PC-3 (cell line): ENCODE measurements at places on chromosomes 13 and 19. TPM values are rescaled to one million over a fixed set of nuclear protein-coding genes. Genes with fewer than 3 reads are reported as not detected.

DNA sequence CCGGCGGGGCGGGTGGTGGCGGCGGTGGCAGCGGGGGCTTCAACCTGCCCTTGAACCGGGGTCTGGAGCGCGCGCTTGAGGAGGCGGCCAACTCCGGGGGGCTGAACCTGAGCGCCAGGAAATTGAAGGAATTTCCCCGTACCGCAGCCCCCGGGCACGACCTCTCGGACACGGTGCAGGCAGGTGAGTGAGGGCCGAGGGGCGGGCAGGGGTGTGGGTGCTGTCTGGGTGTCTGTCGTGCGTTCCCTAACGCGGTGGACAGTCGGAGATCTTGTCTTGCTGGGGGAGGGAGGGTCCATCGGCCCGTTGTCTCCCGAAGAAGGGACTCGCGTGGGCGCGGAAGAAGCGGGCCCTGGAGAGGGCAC, 533 bp downstream of the LRCH1 start:
- no peak for DNase-seq

DNA sequence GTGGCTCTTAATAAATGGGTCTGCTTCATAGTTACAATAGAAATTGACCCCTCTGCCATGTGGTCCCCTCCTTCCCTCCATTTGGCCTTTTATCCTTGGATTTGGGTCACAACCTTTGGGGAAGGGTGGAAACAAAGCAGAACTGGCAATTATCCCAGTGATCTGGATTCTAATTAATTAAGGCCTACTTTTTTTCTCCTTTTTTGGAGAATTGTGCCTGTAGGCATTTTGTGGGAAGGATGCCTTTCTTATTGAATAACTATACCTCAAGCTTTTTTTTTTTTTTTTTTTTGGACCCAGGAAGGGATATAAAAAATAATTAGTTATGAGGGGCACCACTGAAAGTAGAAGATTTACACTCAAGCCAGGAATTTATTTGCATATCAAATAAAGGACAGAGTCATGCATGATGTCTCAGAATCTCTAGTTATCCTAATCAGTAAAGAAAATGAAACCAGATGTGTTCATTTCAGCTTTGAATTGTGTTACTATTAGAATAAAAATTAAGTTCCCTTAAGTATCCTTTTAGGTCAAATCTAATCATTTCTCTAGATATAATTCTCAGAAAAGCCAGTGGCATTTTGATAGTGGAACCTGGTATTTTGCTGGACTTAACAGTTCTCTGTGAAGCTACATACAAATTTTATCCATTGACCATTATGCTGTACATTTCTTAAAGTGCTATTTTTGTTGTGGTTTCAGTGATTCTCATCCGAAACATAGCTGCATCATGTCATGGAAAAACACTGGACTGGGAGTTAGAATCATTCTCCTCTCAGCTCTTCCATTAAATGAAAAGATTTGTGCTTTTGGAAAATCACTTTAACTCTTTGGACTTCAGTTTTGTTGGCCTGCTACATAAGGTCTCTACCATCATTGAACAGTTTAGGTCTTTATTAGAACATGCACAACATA, 129.3 kb downstream of the KCNRG start:
- DNase-seq: no peak

DNA sequence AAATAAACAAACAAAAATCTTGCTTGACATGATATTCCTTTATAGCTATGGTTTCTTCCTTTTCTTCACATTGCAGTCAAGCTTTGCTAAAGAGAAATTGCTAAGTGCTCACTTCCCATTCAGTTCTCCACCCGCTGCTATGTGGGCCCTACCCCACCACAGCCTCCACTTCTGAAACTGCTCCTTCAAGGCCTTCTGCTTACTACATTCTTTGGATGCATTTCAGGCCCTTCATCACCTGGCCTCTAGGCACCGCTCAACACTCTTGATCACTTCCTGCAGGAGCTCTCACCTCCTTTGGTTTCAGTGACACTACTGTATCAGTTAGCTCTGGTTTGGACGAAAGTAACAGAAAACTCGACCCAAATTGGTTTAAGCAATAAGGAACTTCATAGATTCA, 72.4 kb downstream of the KLF5 start:
- DNase-seq: no peak

Gene YJEFN3
- total RNA-seq: 6.5 and 8.1 TPM in 2 replicates

Gene ZSCAN22
- total RNA-seq: 4.0 and 4.3 TPM in 2 replicates

DNA sequence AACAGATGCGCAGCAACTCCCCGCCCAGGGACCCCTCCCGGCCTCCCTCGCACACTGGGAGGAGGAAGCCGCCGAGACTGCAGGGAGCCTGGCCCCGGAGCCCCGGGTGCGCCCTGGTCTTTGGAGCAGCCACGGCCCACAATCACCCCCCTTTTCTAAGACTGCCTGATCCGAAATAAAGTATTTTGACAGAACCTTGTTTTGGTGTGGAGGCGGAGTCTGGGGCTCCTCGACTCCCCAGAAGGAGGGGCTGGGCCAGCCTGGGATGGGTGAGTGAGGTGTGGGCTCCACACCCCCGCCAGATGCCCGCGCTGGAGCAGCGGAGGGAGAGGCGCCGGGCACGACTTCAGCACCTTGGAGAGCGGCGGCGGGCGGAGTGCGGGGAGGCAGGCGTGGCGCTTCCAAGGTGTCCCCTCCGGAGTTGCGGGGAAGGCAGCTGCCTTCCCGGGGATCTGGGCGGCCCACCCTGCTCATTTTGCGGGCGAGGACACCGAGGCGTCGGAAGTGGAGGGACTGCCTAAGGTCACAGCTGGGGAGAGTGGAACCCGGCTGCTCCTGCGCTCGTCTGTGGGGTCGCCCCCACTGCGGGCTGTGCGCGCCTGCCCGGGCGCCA, 9.4 kb downstream of the SIRT6 start:
- DNase-seq: peak; percentile 24

Gene PSG11
- not detected in 2 replicates for total RNA-seq

- no peak for DNase-seq
These were observed 2.8 kb downstream of the RSPH6A start for GRCh38 chr19:45812297-45812696.

GRCh38 chr19:47820410-47820809, 1.3 kb upstream of the CRX start:
- DNase-seq: no peak
